ENCODE measurements at places on chromosomes 1 and 21.

- no peak for DNase-seq
Observed at GRCh38 chr1:101022294-101022693, 3.3 kb downstream of the DPH5 start.

- DNase-seq: peak; percentile 56
Observed at GRCh38 chr1:182080955-182081582, 19.6 kb upstream of the ZNF648 start.

GRCh38 chr1:182279724-182280503 lies 111.7 kb downstream of the GLUL start:
- no peak for DNase-seq

- DNase-seq: no peak
Observed at GRCh38 chr1:209505044-209505443, 78.5 kb upstream of the CAMK1G start.

DNA sequence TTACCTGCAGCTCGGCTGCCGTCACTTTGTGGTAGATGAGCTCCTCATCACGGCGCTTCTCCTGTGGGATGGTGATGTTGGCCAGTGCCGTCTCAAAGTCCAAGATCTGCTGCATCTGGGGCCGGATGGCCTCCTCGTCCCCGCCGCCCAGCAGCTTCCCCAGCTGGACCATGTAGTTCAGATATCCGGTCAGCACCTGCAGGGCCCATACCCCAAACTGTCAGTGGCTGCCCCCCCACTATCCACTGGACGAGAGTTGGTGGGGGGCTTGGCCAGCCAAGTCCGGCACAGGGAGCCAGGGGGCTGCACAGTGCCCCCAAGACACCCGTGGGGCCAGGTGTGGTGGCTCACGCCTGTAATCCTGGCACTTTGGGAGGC lies 34.3 kb downstream of the ECE1 start:
- DNase-seq: no peak

GRCh38 chr1:211830055-211830327 lies 572 bp downstream of the LPGAT1 start:
- DNase-seq: peak; percentile 8

DNA sequence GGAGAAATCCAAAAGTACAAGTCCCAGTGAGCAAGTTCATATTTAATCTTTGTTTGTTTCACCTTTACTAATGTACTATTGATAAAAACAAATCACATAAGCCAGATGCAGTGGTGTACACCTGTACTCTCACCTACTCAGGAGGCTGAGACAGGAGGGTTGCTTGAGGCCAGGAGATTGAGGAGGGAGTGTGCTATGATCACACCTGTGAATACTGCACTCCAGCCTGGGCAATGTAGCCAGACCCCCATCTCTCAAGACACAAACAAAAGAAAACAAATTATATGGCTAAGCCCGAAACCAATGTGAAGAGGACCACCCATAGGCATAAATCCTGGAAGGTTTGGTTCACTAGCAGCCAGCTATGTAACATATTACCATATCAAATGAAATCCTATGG lies 9.6 kb upstream of the USP24 start:
- DNase-seq: no peak

DNA sequence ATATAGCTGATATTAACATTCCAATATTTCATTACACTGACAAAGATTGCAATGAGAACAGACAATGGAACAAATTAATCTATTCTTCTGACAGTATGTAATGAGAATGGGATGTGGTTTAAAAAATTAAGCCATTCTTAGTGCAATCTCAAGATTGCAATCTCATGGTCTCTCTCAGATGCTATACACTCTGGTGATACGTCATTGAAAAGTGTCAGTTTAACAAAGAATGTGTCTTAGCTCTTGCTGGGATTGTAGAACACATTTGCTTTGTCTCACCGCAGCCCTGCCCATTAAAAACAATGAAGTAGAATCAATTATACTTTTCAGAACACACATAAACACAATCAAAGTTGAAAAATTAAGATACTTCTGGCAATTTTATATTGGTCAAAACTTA lies 55.2 kb downstream of the LRRC53 start:
- DNase-seq: no peak

- no peak for DNase-seq
Observed at GRCh38 chr1:81298266-81298665, 502.5 kb upstream of the ADGRL2 start.

DNA sequence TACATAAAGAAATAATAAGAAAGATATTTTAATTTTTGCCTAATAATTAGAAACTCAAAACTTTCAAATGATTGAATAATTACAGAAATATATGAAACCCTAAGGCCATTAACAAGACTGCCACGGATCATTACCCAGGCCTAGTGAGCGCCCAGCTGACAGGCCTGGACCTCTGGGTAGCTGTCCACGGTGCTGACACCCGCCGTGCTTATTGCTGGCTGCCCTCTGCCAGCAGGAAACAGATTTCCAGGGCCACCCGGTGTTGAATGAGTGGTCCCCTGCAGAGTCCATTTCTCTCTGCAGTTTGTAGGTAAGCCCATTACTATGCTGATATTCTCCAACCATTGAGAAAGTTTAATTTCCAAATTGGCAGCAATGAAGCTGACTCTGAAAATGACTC lies 254.4 kb upstream of the GJB5 start:
- DNase-seq: no peak

- DNase-seq: no peak
Observed at GRCh38 chr21:34282223-34282622, 81.6 kb upstream of the KCNE2 start.

DNA sequence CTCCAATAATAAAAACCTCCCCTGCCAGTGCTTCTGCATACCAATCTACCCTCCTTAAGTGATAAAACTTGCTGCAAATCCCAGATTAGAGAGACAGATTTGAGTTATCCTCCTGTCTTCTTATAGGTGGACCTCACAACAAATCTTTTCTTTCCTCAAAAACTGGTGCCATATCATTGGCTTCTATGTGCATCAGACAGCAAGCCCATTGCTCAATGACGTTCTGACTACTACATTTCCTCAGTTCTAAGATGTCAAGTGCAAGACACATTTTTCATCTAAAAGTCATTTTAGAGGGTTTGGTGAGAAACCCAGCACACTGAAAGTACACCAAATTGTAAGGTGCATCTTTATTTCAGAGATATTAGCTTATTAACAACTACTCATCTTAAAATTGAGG lies 107.8 kb upstream of the VAV3 start:
- DNase-seq: no peak

GRCh38 chr1:144551107-144551542 lies 41.6 kb upstream of the PPIAL4F start:
- peak; percentile 9 for DNase-seq

DNA sequence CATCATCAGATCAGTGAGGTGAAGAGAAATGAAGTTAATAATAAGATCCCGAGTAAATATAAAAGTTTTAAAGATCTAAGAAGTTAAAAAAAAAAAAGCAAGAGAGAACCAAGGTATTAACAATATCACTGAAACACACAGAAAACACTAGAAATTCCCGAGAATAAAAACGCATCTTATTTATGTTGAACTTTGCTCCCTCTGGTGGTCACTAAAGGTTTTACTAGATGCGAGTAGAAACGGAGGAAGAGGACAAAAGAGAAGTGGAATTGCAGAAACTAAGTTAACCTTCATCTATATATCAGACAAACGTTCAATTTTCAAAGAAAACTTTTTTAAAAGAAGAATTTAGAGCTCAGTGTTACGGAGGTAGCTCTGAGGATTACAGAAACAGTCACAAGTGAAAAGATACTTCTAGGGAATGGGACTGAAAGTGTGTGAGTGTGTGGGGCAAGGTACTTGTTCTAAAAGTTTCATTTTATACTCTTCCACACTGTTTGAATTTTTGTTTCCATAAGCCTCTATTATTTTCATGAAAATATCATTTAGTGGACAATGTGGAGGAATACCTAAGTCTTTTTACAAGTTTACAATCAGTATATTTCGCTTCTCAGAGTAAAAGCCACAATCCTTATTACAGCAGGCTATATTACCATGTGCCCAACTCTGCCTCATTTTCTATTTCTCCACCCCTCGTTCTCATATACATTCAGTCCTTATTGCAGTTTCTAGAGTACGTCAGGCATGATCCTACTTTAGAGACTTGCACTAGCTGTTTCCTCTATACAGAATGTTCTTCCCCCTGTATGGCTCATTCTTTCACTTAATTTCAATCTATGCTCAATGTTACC lies 19.7 kb downstream of the ACBD6 start:
- no peak for DNase-seq

GRCh38 chr1:153717330-153717729 lies 10.5 kb upstream of the INTS3 start:
- DNase-seq: no peak

GRCh38 chr1:35364741-35365140 lies 96.2 kb downstream of the ZMYM4 start:
- DNase-seq: no peak

GRCh38 chr1:206105464-206105995 lies 11.7 kb downstream of the AVPR1B start:
- no peak for DNase-seq

- no peak for DNase-seq
Observed at GRCh38 chr1:96361271-96361856, 360.2 kb upstream of the PTBP2 start.

Measured in CD4-positive, alpha-beta T cell (primary cell).